ENCODE measurements at places on chromosomes 2 and 18.

DNA sequence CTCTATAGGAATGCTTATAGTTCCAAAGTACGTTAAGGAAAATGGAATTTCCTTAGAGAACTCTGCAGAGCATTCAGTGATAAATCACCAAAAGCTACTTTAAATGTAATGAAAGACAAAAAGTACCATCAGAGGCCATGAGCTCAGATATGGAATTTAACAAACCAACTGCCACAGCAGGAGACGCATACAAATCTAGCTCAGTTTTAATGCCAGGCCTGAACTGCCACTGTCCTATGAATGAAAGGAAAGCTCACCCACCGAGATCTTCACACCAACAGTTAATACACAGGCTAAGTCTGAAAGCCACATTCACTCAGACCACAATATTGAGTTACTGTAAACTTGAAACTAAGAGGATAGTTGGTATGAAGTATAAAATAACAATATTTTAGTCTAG lies 126.8 kb downstream of the ZNF516 start:
- DNase-seq: no peak

DNA sequence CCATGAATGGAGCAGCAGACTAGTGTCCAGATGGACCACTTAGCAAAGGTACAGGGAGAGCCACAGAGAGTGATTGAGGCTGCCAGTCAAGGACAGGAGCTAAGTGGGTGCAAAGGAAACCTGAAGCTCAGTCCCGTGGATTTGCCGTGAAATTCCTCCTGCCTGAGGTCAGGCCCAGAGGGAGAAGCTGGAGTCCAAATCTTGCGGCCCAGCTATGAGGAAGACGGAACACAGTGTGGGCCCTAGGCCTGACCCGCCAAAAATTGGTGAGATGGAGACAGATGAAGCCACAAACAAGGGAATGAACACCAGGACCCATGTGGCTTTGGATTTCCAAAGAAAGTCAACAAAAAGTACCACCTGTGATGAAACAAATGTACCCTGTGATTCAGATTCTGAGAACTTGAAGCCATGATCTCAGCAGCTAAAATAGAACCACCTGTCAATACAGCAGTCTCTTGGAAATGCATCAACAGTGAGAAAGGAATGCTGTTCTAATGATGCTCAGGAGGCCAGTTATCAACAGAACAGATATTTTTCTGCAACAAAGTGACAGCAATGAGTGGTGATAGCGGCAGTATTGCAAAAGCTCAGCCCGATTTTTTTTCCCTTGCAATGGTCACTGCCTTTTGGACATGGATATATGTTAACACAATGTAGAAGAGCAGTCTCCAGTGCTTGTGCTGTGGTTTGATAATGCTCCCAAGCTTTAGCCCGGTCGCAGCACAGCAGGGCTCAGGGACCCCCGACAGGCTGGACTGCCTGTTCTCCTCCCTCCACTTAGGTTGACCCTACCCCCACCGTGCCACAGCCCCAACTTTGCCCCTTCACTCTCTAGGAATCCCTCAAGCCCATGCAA lies 10.7 kb downstream of the COL6A3 start:
- no peak for DNase-seq

DNA sequence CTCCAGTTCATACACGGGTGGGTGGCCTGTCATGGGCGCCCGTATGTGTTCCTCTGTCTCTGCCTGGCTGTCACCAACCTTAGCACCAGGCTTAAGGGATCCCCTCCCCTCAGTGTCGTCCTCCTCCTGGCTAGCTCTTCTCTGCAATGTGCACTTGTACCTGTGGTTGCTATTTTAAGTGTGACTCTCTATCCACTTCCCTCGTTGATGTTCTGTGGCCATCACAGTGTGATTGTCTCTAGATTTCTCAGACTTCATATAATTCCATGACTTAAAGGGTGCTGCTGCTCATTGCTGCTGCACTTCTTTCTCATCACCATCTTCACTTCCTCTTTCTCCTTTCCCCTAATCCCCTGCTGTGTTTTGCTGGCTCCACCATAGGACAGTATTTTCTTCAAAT lies 143.4 kb downstream of the EML6 start:
- no peak for DNase-seq

DNA sequence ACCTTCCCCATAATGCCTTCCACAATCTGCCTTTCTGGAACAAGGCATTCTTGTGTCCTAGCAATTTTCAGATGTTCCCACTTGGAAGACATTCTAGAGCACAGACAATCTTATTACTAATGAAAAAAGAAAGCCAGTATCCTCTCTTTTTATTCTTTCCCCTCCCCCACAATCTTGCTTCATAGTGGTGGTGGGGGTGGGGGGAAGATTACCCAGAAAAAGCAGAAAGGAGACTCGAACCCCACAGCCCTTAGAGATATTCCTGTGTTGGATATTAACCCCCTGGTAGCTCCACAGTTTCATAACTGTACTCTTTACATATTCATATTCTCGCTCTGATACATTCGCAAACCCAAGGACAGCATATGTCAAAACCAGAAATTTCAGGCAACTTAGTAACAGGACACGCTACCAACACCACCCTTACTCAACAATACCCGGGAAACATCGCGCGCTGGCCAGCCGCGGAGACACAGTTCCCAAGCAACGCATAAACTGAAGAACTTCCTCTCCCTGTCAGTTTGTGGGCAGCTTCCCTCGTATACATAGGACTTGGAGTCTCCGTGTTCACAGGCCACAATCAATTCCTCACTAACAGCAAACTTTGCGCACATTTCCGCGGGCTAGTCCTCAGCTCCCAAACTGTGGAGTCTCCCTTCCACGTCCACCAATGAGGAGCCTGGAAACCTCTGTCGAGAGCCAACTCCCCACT lies 793 bp downstream of the NR4A2 start:
- no peak for DNase-seq

DNA sequence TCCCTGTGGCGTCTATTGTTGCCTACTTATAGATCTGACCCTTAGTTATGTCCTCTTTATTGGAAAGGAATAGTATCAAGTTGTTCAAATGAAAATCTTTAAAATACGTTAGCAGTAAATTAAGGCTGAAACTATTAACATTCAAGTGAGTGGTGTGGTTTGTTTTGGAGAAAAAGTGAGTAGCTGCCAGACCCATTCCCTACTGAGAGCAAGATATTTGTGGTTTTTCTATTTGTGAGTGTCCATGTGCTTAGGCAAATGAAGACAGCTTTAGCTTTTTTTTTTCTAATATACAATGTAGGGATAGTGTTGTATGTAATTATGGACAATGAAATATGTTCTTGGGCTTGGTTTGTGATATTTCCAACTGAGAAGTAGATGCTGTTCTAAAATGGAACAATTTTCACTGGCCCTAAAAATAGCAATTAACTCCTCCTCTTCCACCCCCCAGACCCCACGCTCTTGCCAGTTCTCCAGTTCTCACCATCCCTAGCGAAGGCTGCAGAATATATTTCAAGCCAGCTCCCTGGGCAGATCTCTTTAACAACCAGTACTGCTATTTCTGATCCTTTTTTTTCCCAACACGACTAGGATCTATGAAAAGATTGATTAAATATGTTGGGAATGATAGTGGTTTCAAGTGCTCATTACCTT lies 83.1 kb downstream of the CCDC85A start:
- no peak for DNase-seq

GRCh38 chr2:105143467-105144151 lies 97.9 kb upstream of the GPR45 start:
- no peak for DNase-seq

GRCh38 chr18:3440341-3440740 lies 9.6 kb upstream of the TGIF1 start:
- no peak for DNase-seq

DNA sequence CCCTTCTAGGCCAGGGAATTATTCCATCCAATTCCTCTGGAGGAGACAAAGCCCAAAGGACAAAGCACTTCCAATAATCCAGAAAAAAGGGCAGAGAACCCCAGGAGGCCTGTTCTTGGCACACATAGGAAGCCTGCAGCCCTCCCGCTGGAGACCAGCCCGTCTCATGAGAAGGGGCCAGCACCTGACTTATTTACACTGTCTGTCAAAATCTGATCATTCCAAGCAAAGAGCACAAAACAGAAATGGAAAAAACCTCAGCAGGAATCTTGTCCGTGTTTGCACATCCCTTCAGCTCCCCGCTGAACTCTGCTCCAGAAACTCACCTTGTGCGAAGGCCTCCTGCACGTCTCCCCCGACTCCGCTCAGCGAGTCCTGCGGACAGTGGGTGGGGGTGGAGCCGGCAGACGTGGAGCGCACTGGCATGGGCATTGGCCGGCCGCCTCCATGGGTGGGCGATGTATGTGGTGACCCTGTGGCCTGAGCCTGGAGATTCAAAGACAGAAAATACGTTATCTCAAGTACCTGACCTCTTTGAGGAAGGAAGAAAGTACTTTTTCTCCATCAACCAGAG lies 46.2 kb upstream of the DNMT3A start:
- DNase-seq: no peak

DNA sequence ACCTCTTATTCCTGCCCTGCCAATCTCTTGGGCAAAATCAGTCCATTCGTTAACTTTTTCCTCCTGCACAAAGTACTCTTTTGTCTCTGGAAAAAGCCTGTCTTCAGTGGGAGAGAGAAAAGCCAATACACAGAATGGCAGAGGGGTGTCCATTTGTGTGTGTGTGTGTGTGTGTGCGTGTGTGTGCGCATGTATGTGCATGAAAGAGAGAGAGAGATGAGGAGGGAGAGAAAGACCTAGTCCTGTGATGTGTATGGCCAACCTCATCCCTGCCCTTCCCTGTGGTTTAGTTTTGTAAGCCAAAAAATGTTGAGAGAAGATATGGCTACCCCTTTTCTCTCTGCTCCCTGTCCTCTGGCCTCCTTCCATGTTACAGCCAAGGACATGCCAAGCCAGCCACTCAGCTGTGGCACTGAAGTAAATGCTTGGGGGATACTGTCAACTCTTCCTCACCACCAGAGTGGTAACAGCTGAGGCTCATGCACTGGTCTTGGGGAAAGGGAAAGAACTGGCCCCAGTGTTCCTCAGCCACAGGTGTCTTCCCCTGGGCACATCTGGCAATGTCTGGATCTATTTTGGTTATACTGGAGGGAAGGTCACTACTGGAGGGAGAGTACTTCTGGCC lies 10.6 kb downstream of the SLC4A5 start:
- DNase-seq: no peak

GRCh38 chr2:105582952-105583660 lies 161.6 kb upstream of the NCK2 start:
- DNase-seq: no peak

- no peak for DNase-seq
Measured at GRCh38 chr2:29724282-29724681, 197.1 kb downstream of the ALK start.

DNA sequence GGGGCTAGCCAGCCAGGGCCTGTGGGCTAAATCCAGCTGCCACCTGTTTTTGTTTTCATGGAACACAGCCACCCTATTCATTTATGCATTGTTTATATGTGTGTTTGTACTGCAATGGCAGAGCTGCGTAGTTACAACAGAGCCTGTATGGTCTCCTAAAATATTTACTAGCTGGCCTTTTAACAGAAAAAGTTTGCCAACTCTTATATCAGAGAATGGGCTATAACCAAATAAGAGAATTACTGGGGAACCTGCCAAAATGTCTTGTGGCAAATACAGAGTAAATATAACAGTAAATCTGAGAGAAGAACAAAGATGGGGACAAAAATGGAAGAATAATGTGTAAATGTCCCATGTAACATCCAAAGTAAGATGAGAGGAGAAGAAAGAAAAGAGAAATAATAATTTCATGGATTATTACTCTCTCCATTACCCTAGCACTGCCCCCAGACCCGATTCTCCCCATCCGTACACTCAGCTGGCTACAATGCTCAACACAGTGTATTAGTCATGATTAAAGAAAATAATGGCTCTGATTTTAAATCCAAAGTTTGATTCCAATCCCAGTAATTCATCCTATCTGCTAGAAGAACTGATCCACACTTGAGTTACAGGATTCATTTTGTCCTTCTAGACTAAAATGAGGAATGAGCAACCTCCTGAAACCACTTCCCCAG lies 249.3 kb downstream of the LRATD1 start:
- DNase-seq: no peak

DNA sequence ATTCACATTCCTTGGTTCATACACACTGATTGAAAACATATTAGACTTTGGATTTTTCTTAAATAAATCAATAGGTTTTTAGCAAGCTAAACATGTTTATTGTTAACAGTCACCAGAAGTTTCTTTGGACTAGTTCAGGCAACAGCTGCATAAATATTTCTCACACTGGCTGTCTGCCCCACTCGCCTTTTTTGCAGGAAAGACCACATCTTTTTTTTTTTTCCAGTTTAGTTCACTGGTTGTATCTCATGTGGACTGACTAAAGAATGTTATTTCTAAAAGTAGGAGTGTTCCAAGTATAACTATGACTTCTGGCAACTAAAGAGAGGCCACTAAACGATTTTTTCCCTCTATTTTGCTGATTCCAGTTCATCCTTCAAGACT lies 31.1 kb downstream of the SLC40A1 start:
- no peak for DNase-seq

Data from stimulated activated CD4-positive, alpha-beta T cell treated with anti-CD3 and anti-CD28 coated beads, Interleukin-1b, Interleukin-23, amount 100 ng/mL, for 24 hours (primary cell).